ENCODE measurements at places on chromosomes 2 and 18.
A peak's percentile ranks its signal among the peaks of the same experiment; 100 is the strongest.

GRCh38 chr2:163675388-163675787 is 60.4 kb downstream of the FIGN start:
- DNase-seq, result no peak

GRCh38 chr18:58473071-58473470 is 155.8 kb downstream of the ALPK2 start:
- DNase-seq, result no peak

DNA sequence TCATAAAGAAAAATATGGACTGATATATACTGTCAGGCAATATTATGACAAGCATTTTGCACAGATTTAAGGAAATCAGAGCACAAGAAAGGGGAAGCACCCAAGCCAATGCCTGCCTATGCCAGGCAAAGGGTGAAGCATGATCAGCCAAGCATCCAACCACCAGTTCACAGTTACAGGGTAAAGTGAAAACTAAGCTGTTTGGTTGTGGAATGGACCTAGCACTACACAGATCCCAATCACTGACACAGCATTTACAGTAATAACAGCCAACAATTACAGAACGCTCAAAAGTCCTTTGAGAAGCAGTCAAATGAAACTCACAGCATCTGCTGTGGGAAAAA is 90.3 kb downstream of the SP3 start:
- no peak for DNase-seq

DNA sequence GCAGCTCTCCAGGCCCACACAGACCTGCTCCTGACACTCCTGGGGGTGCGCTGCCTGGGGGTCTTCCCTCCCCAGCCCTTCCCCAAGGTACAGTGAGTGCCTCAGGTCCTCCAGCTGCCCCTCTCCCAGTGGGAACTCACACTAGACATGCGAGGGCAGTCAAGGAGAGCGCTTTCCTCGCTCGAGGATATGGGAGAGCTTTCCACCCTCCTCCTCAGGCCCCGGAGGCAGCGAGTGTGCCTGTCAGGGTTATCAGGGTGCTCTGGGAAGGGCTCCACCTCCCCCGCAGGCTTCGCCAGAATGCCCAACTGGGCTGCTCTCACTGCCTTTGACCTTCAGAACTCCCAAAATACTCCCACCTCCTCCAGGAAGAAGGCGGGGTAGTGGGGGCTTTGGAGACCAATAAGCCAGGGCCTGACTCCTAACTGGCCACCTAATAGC is 85.7 kb upstream of the LAPTM4A start:
- no peak for DNase-seq

GRCh38 chr18:21112543-21113105 is 1.0 kb upstream of the ROCK1 start:
- no peak for DNase-seq

DNA sequence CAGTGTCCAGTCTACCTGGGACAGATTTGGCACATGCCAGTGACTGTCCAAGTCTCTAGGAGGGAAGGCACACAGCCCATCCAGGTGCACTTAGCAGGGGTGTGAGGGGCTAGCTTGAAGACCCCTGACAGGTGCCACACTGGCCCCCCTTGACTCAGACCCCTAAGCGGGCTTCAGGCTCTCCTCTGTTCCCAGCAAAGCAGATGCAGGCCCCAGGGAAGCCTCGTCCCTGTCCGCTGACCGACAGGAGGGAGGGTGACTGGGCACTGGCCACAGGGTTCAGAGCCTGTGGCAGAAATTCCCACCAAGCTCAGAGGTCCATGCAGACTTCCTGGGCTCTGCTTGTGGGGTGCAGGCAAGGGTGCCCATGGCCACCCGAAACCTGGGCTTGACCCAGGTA is 239.8 kb upstream of the MYT1L start:
- DNase-seq, result no peak

DNA sequence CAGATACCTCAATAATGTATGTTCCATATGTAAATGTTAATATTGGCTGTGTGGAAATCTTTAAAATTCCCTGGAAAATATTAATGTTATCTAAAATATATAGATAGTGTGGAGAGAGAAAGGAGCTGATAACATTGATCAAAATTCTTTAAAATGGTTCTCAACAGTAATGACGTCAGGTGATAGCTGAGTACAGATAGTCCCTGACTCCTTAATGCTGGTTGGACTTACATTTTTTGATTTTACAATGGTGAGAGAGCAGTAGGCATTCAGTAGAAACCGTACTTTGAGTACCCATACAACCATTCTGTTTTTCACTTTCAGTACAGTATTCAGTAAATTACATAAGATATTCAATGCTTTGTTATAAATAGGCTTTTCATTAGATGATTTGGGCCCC is 146.6 kb downstream of the GALNT3 start:
- DNase-seq, result peak; percentile 5

- no peak for DNase-seq
Observed at GRCh38 chr18:23585897-23586248, 433 bp downstream of the NPC1 start.

- no peak for DNase-seq
Observed at GRCh38 chr2:174561283-174561971, 36.2 kb downstream of the WIPF1 start.

- no peak for DNase-seq
Observed at GRCh38 chr2:187709065-187709464, 154.8 kb upstream of the TFPI start.

GRCh38 chr2:186572705-186573104 is 17.2 kb upstream of the ITGAV start:
- DNase-seq, result no peak

GRCh38 chr2:119657466-119658145 is 21.4 kb upstream of the TMEM177 start:
- DNase-seq, result no peak

- no peak for DNase-seq
Observed at GRCh38 chr2:25276569-25277465, 64.9 kb downstream of the DNMT3A start.

DNA sequence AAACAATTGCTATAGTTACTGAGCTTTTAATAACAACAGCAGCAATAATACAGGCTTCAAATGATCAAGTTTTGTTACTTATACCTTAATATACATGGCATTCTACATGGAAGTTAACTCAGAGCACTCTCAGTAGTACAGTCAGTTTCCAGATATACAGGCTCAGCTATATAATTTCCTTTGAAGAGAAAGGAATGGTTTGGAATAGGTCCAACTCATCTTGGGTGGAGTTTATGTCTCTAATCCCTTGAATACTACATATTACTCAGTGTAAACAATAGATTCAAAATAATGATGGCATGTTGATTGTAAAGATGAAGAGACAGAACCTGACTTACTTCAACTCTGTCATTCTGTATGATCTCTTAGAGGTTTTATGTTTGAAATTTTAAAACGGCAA is 174.9 kb downstream of the EPHA4 start:
- DNase-seq, result no peak

DNA sequence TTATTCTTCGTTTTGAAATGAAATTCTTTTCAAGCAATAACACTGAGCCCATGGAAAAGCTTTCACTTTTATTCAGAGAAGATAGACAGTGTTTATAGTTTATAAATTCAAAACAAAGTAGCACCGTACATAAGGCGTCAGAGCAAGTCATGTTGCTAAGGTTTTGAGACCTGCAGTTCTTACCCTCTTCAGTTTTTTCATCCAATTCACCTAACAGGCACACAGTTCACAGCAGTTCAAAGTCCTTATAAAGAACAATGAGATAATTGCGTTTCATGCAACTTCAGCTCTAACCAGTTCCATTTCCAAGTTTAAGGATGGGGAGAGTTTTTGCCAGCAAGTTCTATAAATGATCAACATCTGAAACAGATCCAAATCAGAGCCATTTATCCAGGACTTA is 96.7 kb downstream of the ARHGAP15 start:
- DNase-seq, result no peak

GRCh38 chr18:66826211-66826610 is 222.3 kb upstream of the CDH19 start:
- DNase-seq, result no peak

DNA sequence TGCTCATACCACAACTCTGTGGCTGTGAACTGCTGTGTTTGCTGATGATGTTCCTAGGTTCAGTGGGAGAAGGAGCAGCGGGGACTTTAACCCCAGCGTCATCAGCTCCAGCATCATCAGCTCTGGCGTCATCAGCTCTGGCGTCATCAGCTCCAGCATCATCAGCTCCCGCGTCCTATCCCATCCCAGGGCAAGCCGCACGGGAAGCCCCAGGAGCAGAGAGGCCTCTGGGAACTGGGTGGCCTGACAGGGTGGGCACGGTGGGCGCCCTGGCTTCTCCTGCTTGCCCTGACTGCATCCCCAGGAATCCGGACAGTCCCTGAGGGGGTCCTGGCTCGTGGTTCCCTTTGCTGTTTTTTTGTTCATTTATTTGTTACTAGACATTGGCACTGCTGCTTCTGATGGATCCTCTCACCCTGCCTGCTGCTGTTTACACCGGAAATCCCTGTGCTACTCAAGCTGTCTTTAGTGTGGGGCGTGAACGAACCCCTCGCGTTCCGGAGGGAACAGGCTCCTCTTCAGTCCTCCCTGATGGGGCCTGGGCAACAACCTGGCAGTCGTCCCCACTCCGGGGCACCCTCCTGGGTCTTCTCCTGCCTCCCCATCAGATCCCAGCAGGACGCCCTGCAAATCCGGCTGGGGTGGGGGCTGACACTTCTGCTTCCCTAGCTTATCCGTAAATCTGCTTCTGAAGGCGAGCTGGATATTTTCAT is 67.1 kb upstream of the PXDN start:
- no peak for DNase-seq

- DNase-seq, result no peak
Observed at GRCh38 chr2:190999058-190999457, 14.9 kb downstream of the STAT1 start.

- no peak for DNase-seq
Observed at GRCh38 chr18:46266473-46266872, 162.3 kb downstream of the HAUS1 start.

GRCh38 chr2:238502088-238502810 is 75.5 kb downstream of the ASB1 start:
- no peak for DNase-seq

GRCh38 chr18:11046140-11046539 is 103.2 kb downstream of the PIEZO2 start:
- DNase-seq, result peak; percentile 20

- DNase-seq, result no peak
Observed at GRCh38 chr18:45509535-45509934, 105.7 kb upstream of the SLC14A2 start.

DNA sequence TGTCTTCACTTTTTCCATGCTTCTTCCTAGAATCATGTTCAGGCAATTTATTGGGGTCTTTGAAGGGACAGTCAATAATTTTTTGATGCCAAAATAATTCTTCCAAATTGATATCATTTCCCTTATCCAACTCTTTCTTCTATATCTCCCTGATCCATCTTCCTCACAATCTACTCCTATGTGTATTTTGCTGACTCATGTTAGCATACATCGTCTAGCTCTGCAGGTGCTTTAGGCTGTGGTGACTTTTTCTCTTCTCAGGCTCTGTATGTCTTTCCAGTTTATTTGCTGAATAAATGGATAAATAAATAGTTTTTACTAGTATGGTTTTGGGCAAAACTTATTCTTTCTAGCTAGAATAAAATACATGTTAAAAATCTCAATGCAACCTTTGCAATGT is 1650.9 kb upstream of the TMEFF2 start:
- DNase-seq, result no peak

DNA sequence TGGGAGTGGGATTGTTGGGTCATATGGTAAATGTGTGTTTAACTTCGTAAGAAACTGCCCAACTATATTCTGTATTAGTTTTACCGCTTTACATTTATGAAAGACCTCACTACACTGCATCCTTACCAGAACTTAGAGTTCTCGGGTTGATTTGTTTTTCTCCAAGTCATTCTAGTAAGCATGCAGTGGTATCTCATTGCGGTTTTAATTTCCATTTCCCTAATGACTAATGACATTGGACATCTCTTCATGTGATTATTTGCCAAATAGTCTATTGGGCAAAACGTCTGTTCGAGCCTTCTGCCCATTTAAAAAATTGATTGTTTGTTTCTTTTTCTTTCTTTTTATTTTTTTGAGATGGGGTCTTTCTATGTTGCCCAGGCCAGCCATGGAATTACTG is 6.8 kb downstream of the FBLN7 start:
- no peak for DNase-seq

DNA sequence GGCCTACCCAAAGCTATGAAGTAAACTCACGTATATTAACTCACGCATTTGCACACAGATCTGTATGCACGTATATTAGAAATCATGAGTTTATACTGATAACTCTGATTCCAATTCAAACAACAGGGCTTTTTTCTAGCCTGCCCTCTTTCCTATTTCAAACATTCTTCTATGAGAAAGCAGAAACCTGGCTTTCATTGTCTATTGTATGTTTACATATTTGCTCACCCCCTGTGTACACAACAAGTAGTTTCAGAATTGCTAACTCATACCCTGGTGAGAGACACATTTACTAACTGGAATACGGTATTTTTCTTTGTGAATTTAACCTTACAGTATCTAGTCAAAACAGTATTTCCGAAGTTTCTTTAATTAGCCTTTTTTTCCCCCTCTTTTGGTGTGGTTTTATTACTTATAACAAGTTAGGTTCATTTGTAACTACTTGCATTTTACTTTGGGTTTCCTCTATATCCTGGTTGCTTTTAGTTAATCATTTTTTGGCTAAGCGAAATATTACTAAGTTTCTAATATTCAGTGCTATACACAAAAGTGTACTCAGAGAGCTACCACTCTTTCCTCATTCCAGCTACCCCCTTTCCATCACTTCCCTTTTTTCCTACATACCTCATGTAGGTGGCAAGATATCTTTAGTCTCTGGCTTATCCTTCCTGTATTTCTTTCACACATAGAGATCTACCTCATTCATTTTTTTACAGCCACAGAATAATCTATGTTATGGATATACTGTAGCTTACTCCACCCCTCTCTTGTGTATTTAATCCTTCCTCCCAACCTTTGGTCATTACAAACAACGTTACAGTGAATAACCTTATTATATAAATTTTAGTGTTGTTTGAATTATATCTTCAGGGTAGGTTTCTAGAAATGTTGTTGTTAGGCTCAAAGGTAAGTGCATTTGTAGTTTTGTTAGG is 112.7 kb upstream of the BCL2L11 start:
- no peak for DNase-seq

GRCh38 chr2:239828192-239828972 is 196.8 kb downstream of the NDUFA10 start:
- no peak for DNase-seq

DNA sequence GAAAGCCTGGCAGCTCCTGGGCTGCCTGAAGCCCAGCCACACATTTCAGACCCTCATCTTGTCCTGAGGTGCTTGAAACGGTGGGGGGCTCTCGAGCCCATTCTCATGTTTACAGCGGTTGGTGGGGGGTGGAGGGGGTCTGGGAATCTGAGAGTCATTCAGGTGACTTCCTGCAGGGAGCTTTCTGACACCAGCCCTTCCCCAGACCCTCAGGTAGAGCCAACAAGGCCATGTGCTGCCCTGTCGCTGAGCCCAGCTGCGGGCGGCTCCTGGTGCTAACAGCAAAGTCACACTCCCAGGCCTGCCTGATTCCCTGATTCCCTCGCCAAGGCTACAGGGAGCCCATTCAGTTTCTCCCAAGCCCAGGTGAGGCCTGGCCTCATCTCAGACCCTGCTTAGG is 324.9 kb upstream of the MEX3C start:
- DNase-seq, result no peak

DNA sequence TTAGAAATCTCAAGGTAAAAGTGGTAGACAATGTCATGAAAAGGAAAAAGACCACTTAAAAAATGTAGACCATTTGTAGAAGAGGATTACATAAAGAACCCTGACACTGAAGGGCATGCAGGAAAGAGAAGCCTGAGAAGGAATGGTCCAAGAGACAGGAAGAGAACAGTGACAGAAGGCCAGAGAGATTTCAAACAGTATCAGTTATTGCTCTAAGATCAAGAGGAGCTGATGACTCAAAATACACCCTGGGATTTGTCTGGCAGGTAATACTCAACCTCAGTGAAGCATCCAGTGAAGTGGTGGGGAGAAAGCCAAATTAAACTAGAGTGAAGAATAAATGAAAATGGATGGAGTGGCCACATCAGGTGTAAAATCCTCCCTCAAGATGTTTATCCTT is 100.5 kb downstream of the PDE11A start:
- no peak for DNase-seq
